G401 (cell line): ENCODE measurements at places on chromosomes 1 and 21. TPM values are rescaled to one million over a fixed set of nuclear protein-coding genes. Genes with fewer than 3 reads are reported as not detected.

CA6 gene
- not detected in 2 replicates for total RNA-seq

HSD17B7 gene
- 20.0 and 21.5 TPM in 2 replicates for total RNA-seq

TTC34 gene
- 0.17 TPM in 1 of 2 replicates, not detected in the other for total RNA-seq

AIRE gene
- total RNA-seq = 0.86 and 1.7 TPM in 2 replicates

SLAMF1 gene
- total RNA-seq = not detected in 2 replicates

TMEM51 gene
- 25.0 and 25.2 TPM in 2 replicates for total RNA-seq

A3GALT2 gene
- not detected in 2 replicates for total RNA-seq

C1orf115 gene
- 0.81 and 1.4 TPM in 2 replicates for total RNA-seq

WDR4 gene
- 29.8 and 35.4 TPM in 2 replicates for total RNA-seq

RSPO1 gene
- 0.07 TPM in 1 of 2 replicates, not detected in the other for total RNA-seq

TEX38 gene
- not detected in 2 replicates for total RNA-seq

NR0B2 gene
- not detected in 2 replicates for total RNA-seq

DNA sequence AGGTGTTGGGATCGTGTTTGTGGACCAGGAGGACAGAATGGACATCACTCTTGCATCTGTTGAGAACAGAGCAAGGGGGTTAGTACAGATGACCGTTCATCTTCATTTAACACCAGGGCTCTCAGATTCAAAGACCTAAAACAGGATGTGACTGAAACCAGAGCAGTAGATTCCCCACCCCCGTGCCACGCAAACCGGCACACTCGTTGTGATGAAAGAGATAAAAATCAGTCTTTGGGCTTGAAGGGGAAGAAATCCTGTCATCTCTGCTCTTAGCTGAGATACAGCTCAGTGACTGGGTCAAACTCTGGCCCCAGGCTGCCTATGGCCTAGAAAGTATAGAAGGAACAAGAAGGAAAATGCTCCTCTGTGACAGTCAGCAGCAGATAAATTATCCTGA is 146.2 kb upstream of the KRTAP19-8 start:
- no peak for DNase-seq

DNA sequence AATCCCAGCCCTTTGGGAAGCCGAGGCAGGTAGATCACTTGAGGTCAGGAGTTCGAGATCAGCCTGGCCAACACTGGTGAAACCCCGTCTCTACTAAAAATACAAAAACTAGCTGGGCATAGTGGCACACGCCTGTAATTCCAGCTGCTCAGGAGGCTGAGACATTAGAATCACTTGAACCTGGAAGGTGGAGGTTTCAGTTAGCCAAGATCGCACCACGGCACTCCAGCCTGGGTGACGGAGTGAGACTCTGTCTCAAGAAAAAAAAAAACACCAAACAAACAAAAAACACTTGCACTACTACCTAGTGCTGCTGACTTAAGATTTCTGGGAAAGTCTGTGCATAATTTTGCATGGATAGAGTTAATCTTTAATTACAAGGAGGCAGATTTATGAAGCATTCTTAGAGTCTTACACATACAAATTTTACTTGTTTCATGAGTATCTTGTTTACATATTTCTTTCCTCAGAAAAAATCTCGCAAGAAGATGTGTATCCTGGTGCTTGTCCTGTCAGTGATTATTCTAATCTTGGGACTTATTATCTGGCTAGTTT is 8.7 kb upstream of the PPP1R8 start:
- no peak for DNase-seq

- no peak for DNase-seq
These were observed 3.0 kb downstream of the IGSF21 start for GRCh38 chr1:18110598-18110939.

DNA sequence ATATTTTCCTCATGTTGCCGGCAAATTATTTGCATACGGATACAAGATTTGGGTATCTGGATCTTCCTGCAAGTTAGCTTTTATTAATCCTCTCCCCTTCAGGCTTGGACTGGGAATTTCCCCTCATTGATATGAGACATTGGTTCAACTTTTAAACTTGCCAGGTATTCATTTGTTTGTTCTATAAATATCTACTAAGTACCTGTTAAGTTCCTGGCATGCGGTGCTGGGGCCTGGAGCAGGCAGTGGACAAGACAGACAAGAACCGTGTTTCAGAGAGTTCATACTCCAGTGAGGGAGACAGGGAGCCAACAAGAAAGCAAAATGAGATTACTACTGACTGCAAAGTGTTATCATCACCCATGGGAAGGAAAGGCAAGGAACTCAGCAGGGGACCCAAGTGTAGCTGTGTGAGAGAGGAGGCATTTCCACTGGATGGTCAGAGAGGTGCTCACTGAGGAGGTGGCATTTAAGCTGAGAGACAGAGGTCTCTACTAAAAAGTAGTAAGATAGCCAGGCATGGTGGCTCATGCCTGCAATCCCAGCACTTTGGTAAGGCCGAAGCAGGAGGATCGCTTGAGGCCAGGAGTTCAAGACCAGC is 39.1 kb upstream of the FHAD1 start:
- no peak for DNase-seq

GRCh38 chr1:109040989-109041620 is 797 bp downstream of the WDR47 start:
- DNase-seq = peak; percentile 9

DNA sequence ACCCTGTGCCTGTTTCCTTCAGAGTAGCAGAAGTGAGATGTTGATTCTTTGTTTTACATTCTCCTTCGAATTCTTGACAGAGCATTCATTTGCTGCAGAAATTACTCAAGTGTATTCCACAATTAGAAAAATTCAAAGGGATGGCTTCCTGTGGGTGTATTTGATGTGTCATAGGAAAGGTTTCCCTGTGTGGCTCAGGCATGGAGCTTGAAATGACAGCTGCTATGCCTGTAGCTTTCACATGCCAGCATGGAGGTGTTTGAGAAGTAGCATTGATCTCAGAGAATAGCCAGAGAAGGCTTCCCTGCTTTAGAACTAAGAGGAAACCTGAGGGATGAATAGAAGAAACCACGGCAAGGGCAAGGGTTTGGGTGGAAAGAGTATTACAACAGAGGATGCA is 317.2 kb upstream of the DEPDC1 start:
- DNase-seq = no peak

DNA sequence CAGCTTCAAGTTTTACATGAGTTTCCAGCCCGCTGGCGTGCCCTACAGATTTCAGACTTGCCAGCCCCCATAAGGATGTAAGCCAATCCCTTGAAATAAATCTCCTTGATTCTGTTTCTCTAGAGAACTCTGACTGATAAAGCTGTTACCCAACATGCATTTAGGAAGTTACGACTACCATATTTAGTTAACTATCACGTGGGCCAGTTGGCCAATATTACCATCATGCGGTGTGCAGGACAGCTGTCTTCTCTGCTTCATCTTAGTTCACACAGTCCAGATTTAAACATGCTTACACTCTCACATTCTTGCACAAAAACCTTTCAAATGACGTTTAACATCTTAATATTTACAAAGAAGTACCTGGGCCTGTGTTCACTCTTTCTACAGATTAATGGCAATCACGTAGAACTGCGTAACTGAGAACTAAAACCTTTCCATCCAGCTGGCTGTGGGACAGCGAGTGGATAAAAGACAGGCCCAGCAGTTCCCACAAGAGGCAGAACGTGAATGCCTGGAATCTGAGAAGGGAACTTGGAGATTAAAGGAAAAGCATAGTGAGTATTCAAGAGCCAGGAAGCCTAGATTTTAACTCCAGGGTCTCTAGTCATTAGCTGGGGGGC is 20.8 kb downstream of the FAM177B start:
- DNase-seq = no peak

- DNase-seq = no peak
These were observed 27.3 kb upstream of the GLIS1 start for GRCh38 chr1:53766194-53766742.

- no peak for DNase-seq
These were observed 365.5 kb downstream of the PRDM2 start for GRCh38 chr1:14065486-14065885.

GRCh38 chr1:89957107-89957506 is 37.8 kb upstream of the ZNF326 start:
- DNase-seq = no peak

GRCh38 chr1:210482945-210483617 is 154.4 kb downstream of the HHAT start:
- no peak for DNase-seq

DNA sequence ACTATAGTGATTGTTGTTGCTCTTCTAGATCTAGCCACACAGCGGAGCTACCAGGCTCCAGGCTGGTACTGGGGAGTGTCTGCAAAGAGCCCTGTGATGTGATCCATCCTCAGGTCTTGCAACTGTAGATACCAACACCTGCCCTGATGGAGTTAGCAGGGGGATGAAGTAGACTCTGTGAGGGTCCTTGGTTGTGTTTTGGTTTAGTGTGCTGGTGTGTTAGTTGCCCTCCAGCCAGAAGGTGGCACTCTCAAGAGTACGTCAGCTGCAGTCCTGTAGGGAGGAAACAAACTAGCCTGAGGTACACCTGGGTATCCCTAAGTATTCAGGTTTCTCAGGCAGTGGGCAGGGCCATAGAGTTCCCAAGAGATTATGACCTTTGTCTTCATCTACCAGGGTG is 81.2 kb upstream of the TMPRSS2 start:
- no peak for DNase-seq

- DNase-seq = no peak
These were observed 70.2 kb downstream of the DAB1 start for GRCh38 chr1:57353654-57354053.

- DNase-seq = no peak
These were observed 17.0 kb downstream of the LHX4 start for GRCh38 chr1:180247061-180247460.

DNA sequence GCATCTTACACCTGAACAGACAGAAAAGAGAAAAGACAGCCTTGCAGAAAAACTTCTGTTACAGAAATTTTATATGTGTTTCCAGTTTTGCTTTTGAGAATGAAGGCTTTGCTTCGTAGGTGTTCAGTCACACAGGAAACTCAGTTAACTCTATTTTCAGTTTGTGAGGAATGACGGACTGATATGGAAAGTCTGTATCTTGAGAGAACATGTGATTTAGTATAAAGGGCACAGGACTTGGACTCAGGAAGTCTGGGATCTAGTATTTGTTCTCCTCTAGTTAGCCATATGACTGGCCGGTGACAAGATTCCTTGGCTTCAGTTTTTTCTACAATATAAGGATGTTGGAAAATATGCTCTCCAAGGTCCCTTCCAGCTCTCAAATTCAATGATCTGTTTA is 149.1 kb downstream of the OLFM3 start:
- DNase-seq = peak; percentile 64

- DNase-seq = no peak
These were observed 27.0 kb downstream of the ZC3H11B start for GRCh38 chr1:219585837-219586455.

DNA sequence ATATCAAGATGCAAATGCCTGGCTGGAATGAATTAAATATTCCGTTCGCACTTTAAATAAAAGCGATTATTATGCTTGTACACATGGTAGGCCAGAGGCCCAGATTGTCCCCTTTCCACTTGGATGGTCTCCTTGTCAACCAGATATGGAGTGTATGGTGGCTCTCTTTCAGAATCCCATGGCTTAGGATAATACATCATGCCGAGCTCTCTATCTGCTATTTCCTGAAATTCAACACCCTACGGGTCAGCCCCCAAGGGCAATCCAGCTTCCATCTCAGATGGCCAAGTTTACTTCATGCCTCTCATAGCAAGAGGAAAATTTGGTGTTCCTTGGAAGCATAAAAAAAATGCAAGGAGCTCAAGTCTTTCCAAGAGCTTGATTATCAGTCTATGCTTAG is 25.4 kb upstream of the FMO1 start:
- no peak for DNase-seq

GRCh38 chr1:247114351-247115140 is 10.4 kb upstream of the ZNF669 start:
- no peak for DNase-seq

GRCh38 chr1:55352811-55353180 is 137.6 kb upstream of the USP24 start:
- DNase-seq = peak; percentile 91

DNA sequence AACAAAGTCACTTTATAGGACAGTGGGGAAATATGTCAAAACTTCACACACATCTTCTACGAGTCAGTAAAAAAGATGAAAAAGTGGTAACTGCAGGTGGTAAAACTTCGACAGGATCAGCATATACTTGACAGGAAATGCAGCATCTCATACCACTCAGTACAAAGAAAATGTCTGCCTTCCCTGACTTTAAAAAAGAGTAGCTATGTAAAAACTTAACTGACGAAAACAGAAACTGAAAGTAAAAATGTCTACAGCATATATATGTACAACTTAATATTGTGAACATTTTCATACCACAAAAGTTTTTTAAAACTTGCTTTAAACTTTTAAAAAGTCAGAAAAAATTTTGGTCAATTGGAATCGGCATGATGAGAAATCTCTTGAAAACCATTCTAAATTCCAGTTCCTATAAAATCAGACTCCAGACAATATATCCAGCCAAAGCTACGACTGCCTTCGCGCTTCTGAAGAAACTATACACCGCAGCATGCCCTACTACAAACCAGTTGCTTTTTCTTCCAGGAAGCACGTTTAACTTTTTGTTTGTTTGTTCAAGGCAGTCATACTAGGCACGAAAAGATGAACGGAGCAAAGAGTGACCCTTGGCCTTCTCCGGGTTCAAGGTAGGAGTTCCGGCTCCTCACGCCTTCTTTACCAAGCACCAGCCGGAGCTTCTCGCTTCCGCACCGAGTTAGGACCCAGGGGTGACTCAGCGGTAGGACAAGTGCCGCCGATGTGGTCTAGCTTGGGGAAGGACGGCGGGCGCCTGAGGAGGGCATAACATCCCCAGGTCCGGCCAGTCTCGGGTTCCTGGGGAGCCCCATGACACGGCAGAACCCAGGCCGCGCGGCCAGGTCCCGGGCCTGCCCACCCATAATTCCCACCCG is 612 bp downstream of the PSMA5 start:
- no peak for DNase-seq

- DNase-seq = peak; percentile 60
These were observed 25.9 kb downstream of the KIRREL1 start for GRCh38 chr1:158019171-158019868.

- DNase-seq = no peak
These were observed 324.0 kb downstream of the NTNG1 start for GRCh38 chr1:107464827-107465226.

- DNase-seq = no peak
These were observed 51.0 kb downstream of the AHDC1 start for GRCh38 chr1:27552911-27553420.
